ENCODE measurements at places on chromosomes 7 and 10. TPM values are rescaled to one million over a fixed set of nuclear protein-coding genes. Genes with fewer than 3 reads are reported as not detected.

Gene C10orf62
- total RNA-seq, result 2.2 TPM

Gene CALHM3
- not detected for total RNA-seq

Gene CXCL12
- 12.5 TPM for total RNA-seq

Gene PKD1L1
- 3.9 TPM for total RNA-seq
